ENCODE measurements at places on chromosomes 2 and 18.

DNA sequence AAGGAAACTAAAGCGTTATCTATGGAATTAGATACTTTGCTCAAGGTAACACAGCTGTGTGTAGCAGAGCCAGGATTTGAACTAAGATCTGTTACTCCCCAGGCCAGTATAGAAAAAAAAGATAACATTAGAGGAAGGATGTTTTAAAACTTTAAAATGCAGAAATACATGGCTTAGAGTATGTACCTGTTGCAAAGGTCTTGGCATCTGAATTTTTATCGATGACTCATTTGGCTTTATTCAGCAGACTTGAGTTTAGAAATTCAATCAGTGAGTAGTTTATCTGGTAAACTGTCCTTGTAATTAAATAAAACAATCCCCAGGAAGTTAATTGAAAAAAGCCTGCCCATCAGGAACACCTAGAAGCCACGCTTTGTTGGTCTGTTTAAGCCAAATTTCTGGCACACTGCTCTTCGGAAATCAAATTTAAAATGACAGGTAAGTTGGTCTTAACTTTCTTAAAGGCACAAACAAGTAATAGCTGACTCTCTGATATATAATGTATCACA lies 36.9 kb downstream of the SCN9A start:
- no peak for DNase-seq

- DNase-seq = no peak
Observed at GRCh38 chr2:158773121-158773520, 22.0 kb upstream of the DAPL1 start.

DNA sequence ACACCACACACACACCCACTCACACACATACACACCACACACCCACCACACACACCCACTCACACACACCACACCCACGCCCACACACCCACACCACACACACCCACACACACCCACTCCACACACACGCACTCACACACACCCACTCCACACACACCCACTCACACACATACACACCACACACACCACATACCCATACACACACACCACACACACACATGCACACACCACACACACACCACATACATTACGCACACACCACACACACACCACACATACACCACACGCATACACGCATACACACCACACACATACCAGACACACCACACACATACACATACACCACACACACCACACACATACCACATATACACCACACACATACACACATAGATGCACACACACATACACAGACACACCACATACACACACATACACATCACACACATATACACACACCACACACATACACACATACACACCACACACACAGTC lies 37.9 kb downstream of the MCFD2 start:
- no peak for DNase-seq

GRCh38 chr2:58851598-58851997 lies 610.5 kb upstream of the FANCL start:
- DNase-seq = no peak

DNA sequence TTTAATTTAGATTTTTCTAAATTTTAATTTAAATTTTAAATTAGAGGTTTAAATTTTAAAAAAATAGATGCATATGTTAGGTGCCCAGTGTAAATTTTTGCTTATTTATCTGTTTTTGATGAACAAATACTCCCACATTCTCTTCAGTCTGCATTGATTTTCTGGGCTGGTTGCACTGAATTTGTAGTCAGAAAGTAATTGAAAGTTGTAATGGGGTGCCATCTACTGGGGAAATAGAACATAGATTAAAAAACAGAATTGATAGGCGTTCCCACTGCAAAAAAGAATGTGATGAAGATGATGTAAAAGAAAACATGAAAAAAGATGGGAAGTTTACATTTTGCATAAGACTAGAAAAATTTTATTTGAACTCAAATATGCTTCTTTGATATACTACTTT lies 51.7 kb upstream of the CCDC85A start:
- no peak for DNase-seq

DNA sequence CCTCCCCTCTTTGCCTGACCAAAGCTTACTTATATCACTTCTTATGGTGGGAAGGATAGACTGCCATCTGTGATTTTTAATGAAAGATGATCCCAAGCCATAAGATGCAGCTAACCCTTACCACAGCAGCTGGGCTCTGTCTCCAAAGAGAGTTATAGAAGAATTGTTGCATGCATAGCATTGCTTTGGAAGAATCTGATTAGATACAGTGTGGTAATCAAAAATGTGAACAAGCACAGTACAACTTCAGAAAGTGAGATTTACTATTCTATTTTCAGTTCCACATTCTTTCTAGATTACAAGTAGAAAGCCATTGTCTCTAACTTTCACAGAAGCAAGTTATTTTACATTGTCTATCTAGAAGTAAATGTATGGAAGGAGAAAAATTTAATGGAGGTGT lies 129.0 kb upstream of the ACVR2A start:
- no peak for DNase-seq

DNA sequence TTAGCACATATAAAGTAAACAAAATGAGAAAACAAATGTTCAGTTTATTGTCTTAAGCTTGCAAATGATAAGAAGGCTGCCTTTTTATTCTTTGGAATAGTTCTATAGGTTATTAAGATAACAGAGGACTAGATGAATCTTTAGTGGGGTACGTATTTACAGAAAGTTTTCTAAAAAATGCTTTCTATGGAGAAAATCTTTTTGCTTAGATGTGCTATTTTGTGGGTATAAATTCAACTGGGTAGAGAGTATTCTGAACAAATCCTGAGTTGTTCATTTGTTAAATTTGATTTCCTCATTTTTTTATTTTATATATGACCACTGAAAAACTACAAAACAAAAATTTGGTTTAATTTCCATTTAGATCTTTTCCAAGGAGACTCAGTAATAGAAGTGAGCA lies 566.9 kb downstream of the PLCL1 start:
- DNase-seq = no peak

- DNase-seq = no peak
Observed at GRCh38 chr18:70956554-70956953, 667.7 kb downstream of the SOCS6 start.

- peak; percentile 28 for DNase-seq
Observed at GRCh38 chr18:75041586-75041985, 167.4 kb downstream of the PTGR3 start.

- no peak for DNase-seq
Observed at GRCh38 chr18:6411382-6411781, 3.3 kb downstream of the L3MBTL4 start.

- no peak for DNase-seq
Observed at GRCh38 chr2:195202163-195202845, 454.7 kb upstream of the SLC39A10 start.

- no peak for DNase-seq
Observed at GRCh38 chr2:70685771-70686171, 82.2 kb downstream of the ADD2 start.

- no peak for DNase-seq
Observed at GRCh38 chr2:161059388-161059787, 100.8 kb upstream of the TANK start.

GRCh38 chr2:68294913-68295312 lies 24.8 kb downstream of the CNRIP1 start:
- DNase-seq = no peak

- no peak for DNase-seq
Observed at GRCh38 chr2:158204741-158205165, 103.1 kb downstream of the UPP2 start.

DNA sequence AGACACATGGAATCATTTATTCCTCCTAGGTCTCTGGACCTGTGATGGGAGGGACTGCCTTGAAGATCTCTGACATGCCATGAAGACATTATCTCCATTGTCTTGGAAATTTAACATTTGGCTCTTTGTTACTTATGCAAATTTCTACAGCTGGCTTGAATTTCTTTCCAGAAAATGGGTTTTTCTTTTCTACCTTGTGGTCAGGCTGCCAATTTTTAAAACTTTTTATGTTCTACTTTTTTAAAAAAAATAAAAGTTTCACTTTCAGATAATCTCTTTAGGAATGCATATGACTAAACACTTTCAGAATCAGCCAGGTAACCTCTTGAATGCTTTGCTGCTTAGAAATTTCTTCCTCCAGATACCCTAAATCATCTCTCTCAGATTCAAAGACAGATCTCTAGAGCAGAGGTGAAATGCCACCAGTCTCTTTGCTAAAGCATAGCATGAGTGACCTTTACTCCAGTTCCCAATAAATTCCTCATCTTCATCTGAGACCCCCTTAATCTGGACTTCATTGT lies 209.6 kb downstream of the RPRM start:
- no peak for DNase-seq

- no peak for DNase-seq
Observed at GRCh38 chr18:31688606-31689005, 4.2 kb upstream of the B4GALT6 start.

DNA sequence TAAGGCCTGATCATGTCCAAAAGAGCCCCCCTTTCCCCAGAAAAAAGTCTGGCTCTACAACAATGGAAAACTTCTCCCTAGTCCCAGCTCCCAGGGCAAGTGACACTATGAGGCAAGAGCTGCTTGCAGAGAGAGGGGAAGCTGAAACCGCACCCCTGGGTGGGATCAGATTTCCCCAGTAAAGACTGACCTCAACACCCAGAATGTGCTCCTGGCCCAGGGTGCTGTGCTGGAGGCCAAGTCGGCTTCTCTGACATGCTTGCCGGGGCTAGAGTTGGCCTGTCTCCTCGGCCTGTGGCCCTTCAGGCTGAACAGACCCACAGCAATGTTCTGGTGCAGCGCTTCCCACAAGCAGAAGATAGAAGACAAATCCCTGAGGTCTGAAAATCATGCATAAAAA lies 18.4 kb upstream of the ST8SIA3 start:
- no peak for DNase-seq
